ENCODE measurements at places on chromosomes 12 and 14. TPM values are rescaled to one million over a fixed set of nuclear protein-coding genes. Genes with fewer than 3 reads are reported as not detected.

BCL11B gene
- total RNA-seq, result 0.58 TPM

ACSS3 gene
- total RNA-seq, result 20.5 TPM

EFCAB11 gene
- 3.4 TPM for total RNA-seq

KRT83 gene
- total RNA-seq, result not detected

COX8C gene
- not detected for total RNA-seq

INSM2 gene
- total RNA-seq, result not detected
